ENCODE measurements at places on chromosomes 7 and 10.

- no peak for DNase-seq
These were observed 841.5 kb downstream of the GRM8 start for GRCh38 chr7:126411032-126411820.

DNA sequence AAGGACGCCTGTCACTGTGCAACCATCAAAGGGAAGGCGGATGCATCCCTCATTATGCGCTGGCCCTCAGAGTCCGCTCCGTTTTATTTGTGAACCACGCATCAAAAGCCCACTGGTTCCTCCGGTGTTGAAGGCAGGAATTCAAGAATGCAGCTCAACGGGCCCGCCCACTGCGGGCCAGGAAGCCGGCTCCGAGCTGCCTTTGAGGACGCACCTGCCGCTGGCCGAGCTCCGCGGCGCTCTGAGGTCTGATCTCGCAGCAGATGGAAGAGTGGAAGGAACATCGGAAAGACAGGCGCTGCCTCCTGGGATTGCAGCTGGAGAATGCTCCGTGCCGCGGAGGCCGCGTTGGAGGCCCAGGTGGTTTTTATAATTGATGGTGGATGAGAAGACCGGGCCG lies 56.9 kb upstream of the ADGRA1 start:
- peak; percentile 54 for DNase-seq

DNA sequence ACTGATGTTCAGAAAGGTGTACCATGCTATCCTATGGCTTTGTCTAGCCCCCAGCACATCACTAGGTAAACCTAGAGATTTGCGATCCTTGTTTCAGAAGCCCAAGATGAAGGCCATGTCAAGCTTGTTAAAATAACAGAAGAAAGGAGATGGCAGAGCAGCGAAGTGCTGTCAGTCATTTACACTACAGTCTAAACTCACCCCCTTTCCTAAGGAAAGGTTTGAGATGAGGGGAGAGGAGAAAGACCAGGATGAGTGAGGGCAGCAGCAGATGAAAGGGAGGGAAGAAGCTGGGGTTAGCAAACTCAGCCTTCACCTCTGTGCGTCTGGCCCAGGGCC lies 74.8 kb downstream of the PROSER2 start:
- no peak for DNase-seq

- DNase-seq, result peak; percentile 5
These were observed 1.2 kb downstream of the PIP4K2A start for GRCh38 chr10:22712956-22713852.

- DNase-seq, result no peak
These were observed 93.6 kb upstream of the SDK1 start for GRCh38 chr7:3207387-3207902.

- no peak for DNase-seq
These were observed 10.0 kb downstream of the HPS1 start for GRCh38 chr10:98436704-98437103.

- DNase-seq, result peak; percentile 92
These were observed 9.0 kb upstream of the ADCYAP1R1 start for GRCh38 chr7:31043051-31043471.

- peak; percentile 24 for DNase-seq
These were observed 122.4 kb downstream of the CTTNBP2 start for GRCh38 chr7:117750612-117751563.

DNA sequence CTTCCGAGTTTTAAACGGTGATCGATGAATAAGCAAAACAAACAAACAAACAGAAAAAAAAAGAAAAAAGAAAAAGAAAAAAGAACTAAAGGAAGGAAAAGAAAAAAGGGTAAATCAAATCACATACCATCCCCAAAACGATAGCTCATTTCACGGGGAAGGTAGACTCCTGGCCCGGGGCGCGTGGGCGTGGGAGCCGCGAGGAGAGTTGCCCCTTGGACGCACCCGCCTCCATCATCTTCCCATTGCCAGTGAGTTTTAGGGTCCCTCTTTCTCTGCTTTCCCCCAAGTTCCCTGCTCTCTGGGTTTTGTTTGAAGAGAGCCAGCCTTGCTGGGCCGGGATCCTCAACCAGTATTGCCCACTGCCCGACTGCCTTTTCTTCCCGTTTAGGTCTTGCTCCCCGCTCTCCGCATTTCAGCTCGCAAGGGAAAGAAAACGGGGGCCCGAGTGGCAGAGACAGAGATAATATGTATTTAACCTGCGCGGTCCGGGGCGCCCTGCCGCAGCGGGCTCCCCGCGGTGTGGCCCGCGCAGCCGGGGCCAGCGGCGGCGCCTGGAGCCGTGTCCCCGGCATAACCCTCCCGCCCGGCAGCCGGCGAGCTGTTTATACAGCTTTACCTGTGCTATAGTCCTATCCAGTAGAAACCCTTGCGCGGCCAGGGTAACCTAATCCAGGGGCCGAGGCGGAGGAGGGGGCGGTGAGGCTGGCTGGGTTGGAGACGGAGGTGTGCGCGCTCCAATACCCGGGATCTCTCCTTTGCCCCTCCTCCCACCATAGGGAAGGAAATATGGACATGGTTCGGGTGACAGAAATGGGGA lies 5.2 kb upstream of the GATA3 start:
- DNase-seq, result no peak

DNA sequence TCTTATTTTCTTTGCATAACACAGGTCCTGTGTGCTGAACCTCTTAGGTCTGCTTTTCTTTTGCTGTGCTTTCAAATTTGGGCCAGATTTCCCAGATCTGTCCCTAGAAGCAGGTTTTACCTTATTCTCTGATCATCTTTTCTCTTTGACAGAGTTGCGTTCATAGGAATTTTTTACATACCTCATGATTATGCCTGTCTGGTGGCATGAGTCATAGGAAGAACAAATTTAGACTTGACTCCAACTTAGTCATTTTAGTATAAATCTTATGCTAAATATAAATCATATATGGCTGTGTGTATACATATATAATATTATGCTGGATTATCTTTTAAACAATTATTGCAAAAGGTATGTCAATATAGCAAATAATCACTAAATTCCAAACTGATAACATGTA lies 1038.9 kb downstream of the GRM8 start:
- no peak for DNase-seq

DNA sequence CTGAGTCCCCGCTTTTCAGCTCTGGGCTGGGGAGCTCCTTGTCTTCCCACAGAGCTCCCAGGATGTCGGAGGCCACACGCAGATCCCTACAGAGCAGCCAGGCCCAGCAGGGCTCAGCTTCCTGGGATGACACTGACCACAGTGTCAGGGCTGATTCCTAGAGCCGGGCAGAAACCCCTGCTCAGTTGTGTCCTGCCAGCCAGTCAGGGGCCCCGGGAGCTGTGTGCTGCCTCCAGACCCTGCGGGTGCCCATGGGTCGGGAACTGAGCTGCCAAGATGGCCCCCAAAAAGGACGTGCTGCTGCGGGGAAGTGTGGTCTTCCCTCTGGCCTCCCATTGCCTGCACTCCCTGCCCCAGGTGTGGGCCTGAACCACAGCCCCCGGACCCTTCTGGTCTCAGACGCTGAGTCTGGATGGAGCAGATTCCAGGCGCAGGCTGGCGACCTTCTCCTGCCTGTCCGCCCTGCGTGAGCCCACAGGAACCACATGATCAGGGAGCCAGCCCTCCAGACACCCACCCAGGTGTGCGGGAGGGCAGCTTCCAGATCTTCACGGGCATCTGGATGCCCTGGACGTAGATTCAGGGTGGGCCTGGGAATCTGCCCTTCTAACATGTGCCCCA lies 217.4 kb downstream of the MAD1L1 start:
- no peak for DNase-seq

- DNase-seq, result no peak
These were observed 80.7 kb downstream of the CUX1 start for GRCh38 chr7:101898106-101898505.

- peak; percentile 39 for DNase-seq
These were observed at the start of gene CALY for GRCh38 chr10:133336577-133337369. Gene CALY (minus strand): TSS chr10:133336896. CDS start chr10:133328989, 7,907 bp downstream.

- no peak for DNase-seq
These were observed 58.5 kb downstream of the BLNK start for GRCh38 chr10:96212911-96213310.

DNA sequence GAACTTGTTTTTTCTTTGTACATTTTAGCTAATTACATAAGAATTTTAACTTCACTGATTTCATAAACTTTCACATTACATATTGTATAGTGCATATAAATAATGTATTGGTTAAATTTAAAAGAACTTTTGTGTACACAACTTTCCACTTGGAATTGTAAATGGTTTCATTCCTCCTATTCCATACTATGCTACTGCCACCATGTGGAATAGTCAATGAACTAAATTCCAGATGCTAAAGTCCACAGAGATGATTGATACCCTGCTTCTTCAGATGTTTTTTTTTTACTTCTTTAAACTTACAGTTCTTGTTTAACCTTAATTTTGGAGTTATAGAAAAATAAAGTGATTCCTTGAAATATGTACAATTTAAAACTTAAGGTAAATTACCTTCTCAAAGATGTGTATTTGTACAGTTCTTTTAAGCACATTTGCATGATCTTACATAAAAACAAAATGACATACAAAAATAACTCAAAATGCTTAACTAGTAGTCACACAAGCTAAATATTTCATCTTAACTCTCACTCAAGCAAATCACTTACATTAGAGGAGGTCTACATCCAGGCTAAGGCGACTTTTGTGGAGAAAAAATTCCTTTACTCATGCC lies 247.6 kb upstream of the HGF start:
- peak; percentile 19 for DNase-seq

Measured in NCI-H2171 treated with DMSO at 0.1 percent for 48 hours (cell line).